A172 (cell line): ENCODE measurements at places on chromosomes 2 and 18. TPM values are rescaled to one million over a fixed set of nuclear protein-coding genes. Genes with fewer than 3 reads are reported as not detected.

DNA sequence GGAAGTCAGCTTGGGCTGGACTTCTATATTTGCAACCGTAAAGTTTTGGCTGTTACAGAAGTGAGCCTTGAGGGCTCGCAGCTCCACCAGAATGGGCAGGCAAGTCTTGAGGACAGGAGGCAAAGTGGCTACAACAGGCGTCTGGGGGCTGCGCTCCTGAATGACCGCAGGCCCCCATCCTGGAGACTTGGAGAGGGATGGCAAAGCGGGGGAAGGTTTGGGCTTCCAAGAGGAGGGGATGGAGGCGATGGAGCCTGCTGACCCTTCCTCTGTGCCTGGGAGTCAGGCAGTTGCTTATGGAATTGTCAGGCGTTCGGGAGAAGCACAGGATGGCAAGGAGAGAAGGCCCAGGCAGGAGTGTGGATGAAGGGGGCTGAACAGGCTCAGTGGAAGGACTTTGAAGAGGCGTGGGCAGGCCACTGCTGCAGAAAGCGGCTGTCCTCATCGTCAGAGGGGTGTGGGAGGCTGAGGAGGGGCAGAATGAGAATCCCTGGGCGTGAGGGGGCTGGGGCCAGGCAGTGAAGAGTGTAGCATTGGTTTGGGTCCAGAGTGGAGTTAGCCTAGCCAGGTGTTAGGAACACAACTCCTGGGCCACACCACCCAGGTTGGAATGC is 72.3 kb downstream of the INHBB start:
- DNase-seq, result no peak

DNA sequence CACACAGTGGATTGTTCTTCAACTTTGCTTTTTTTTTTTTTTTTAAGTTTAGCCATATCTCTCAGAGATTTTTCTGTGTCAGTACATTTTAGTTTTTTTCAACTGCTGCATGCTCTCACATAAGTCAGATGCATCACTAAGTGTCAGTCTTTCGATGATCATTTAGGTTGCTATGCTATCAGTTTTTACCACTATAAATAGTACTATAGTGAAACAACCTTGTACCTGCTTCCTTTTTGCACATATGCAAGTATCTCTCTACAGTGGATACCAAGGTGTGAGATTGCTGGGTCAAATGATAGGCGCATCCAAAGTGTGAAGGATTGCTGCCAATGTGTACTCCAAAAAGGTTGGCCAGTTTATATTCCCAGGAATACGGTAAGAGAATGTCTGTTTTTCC is 33.5 kb upstream of the MAP4K3 start:
- DNase-seq, result no peak

DNA sequence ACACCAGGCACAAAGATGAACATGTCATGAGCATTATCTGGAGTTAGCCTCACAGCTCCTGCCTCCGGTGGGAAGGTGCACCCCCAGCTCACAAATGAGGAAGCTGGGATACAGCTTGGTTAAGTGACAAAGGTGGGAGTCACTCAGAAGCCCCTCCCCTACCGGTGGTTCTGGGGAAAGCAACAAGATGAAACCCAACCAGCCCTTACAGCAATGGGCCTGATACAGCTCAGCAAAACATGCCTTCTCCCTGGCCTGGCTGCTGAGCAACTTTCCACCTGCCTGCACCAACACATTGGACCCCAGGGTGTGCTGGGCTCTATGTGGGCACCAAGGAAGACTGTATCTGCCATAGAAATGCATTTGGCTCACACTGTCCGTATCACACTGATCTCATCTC is 113.2 kb downstream of the GYPC start:
- DNase-seq, result no peak

DNA sequence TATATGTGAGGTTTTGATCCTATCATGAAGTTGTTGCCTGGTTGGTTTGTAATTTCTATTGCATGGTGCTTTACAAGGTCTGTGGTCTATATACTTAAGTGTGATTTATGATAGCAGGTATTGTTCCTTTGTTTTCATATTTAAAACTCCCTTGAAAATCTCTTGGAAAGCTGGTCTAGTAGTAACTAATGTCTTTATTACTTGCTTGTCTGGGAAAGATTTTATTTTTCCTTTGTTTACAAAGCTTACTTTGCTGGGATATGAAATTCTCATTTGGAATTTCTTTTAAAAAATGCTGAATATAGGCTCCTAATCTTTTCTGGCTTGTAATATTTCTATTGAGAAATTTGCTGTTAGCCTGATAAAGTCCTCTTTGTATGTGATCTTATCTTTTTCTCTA is 862.9 kb upstream of the NXPH2 start:
- no peak for DNase-seq

DNA sequence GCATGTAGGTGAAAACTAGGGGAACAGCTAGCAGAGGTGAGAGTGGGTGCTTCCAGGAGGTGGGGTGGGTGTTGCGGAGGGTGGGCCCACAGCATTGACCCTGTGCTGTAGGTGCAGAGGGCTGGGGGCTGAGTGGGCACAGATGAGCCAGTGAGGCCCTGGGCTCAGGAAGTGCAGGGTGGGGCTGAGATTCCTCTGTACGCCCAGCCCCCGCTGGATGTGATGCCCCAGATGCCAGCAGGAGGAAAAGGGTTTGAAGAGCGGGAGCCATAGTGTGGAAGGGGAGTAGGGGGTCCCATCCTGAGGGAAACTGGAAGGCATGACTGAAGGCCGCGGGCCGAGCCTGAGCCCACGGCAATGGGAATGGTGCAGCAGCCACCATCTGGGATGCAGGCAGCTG is 14.1 kb upstream of the OTOS start:
- no peak for DNase-seq

DNA sequence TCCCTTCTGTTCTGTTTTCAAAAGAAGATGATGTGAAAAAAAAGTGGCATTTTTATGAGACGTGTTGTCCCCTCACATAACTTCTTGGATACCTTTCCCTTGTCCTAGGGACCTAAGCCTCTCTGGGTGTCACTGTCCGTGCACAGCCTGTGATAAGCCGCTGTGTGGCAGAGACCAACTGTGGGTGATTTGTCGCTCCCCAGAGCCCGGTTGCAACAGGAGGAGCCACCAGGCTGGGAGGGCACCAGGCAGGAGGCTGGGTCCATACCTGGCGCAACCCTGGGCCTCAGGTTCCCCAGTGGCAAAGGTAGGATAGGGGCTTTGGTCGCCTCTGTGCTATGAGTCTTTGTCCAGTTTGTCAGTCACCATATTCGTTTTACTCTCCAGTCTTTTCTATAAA is 82.1 kb downstream of the AGAP1 start:
- no peak for DNase-seq

GRCh38 chr2:103823847-103824246 is 1030.1 kb upstream of the POU3F3 start:
- DNase-seq, result no peak

DNA sequence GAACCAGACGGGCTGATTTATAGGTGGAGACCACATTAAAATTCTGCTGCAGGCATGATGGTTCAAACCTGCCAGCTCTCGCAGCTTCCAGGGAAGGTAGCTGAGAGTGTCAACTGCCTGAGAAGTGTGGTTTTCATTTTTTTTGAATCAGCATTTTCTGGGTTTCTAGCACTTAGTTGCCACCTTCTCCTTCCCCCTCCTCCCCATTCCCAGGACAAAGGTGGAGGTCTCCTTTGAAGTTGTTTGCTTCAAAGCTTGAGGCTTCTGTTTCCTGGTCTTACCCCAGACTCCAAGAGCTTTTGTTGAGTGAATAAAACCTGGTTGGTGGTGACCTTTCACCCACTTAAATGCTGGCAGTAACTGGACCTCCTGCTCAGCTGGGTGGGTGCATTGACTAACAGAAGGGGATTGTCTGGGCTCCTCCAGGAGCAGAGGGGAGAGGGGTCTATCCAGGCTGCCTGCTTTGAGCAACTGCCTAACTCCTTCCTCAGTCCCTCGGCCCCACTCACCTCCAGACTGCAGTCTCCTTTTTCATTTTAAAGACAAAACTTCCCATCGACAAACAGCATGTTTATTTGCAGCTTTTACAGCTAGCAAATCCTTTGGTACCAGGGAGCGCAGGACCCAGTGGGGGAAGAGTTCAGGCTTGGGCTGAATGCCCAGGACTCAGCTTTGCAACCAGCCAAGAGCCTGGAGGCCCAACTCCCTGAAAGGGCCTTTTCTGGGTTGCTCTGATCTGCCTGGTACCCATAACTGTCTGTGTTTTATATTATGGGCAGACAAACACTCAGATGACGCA is 3.5 kb downstream of the RHOB start:
- DNase-seq, result peak; percentile 28

Gene ANKRD30BL
- not detected in 2 replicates for total RNA-seq
